ENCODE measurements at places on chromosomes 16 and 17.
A peak's percentile ranks its signal among the peaks of the same experiment; 100 is the strongest.

DNA sequence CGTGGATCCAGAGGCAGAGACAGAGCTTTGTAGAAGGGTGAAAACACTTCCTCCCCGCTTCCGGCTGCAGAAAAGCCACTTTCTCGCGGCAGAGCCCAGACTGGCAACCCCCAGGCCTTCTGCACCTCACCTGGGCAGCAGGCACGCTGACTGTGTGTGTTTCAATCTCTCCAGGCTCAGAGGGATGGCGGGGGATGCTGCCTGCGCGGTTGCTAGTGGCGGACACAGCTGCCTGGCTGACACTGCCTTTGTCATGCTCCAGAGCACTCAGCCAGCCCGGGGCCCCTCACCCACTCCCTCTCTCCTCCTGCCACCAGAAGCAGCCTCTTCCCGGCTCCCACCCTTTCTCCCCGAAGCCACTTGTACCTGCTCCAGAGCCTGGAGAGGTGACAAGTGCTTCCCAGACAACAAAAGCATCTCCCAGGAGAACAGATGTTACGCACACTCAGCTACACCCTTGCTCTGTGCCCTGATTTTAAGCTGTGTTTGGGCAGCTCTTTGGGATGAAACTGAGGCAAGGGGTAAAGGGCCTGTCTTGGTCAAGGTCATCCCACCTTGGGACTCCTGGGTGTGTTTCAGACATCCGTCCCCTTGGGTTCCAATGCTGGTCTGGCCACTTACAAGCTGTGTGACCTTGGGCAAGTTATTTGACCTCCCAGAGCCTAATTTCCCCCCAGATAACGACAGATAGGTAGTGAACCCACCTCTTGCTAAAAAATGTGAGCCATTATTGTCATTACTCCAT is 9.2 kb upstream of the GLIS2 start:
- DNase-seq, result no peak

DNA sequence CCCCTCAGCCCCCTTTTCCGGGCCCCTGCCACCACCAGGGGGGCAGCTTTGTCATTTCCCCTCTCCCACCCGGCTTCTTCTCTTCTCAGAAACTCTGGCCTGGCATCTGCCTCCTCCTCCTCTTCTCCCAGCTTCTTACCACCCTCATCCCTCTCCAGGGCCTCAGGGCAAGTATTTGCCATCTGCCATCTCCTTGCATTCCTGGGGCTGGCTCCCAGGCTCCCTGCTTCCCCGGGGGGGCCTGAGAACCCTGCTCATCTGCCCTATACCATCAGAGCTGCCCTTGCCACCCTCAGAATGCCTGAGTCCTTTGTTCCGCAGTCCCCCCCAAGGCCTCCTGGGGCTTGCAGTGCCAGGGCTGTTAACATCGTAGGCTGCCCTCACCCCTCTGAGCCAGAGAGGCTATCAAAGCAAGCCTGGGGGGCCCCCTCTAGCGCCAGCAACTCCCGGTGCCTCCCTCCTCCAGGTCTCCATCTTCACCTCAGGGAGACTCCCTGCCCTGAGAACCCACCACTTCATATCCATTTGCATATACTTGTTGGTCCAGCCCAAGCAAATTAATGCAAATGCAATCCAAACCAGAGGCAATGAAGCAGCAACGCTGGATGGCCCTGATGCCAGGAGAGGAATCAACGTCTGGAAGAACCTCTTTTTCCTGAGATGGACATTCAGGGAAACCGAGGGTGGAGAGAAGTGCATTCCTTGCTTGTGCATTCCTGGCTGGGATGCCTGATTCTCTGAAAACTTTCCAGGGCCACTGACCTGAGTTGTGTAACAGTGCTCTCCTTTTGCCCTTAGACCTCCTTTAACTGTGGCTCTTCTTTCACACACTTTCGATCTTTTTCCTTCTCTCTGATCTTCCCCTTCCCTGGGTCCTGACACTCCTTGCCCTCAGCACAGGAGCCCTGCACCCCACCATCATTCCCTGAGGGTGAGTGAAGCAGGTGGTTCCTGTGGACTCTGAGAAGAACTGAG is 20.7 kb upstream of the SP2 start:
- no peak for DNase-seq

DNA sequence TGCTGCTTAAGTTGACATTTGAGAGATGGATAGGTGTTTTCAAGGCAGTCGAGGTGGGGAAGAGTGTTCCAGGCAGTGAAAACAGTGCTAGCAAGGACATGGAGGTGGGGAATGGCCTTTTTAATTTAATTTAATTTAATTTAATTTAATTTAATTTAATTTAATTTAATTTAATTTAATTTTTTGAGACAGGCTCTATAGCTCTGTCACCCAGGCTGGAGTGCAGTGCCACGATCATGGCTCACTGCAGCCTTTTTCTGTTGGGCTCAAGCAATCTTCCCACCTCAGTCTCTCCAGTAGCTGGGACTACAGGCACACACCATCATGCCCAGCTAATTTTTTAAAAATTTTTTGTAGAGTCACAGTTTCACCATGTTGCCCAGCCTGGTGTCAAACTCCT is 32.2 kb upstream of the CACNG4 start:
- no peak for DNase-seq

DNA sequence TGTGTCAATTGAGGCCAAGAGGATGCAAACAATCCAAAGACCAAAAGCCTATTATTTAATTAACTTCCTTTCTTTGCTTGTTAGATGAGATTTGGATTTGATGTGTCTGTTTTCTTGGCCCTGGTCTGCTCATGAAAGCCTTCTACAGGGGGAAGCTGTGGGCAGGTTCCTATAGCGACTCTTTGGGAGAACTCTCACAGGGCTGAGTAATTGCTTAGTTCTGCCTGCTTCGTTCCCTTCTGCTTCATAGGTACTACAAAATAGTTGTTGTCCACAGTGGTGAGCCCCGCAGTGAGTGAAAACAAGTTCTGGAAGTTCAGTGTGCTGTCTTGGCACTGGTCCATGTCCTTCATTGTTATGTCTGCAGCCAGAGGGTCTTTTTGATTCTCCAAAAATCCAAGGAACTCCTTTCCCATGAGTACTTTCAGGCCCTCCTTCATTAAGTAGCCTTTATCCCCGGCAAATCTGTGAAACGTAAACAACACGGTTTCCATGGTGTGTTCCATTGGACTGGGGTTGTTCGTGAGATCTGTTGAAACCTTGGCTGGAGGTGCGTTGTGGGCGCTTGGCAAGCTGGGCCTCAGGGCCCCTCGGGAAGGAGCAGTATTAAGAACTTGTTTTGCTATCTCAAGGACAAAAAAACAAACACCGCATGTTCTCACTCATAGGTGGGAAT is 30.0 kb upstream of the ANKRD40CL start:
- no peak for DNase-seq

DNA sequence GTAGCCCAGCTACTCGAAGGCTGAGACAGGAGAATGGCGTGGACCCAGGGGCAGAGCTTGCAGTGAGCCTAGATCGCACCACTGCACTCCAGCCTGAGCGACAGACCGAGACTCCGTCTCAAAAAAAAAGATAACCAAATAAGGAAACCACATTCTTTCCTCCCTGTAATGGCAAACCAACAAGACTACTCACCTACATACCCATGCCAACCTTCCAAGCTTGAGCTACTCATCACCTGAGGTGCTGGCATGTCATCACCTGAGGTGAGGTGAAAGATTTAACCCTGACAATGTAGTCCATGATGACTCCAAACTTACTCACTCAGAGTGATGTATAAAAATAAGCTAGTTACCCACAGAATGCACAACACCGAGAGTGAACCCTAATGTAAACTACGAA is 85.2 kb downstream of the SMG6 start:
- DNase-seq, result no peak

DNA sequence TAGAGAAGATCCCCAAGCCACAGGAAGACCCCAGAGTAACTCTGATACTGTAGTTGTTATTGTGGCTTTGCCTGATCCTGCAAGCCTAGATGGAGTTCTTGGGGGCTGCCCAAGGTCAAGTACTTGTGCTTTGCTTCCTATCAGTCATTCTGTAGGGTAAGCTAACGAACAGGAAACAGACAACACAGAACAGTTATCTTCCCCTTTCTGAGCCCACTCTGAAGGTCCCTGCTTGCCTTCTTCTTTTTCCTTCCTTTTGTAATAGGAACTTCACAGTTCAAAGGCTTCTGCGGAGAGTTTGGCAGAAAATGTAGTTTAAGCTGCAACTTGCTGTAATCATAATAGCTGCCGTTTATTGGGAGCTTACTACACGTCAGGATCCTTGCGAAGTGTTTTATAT is 494.1 kb upstream of the ERCC4 start:
- DNase-seq, result no peak

- no peak for DNase-seq
These were observed 5.5 kb upstream of the RPTOR start for GRCh38 chr17:80539022-80539641.

DNA sequence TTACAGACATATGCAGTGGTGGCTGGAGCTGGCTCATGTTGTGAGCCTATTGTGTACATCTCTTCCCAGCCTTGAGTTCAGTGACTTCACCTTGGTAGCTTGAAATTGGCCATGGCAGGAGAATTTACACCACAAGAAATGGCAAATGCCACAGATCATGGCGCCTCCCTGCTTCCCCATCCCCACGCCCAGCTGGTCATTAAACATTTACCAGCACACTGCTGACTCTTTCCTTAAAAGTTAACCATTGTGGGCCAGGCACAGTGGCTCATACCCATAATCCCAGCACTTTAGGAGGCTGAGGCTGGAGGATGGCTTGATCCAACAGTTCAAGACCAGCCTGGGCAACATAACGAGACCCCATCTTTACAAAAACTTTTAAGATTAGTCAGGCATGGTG is 22.6 kb upstream of the ITGB4 start:
- no peak for DNase-seq

GRCh38 chr17:48671697-48672171 is 45.6 kb upstream of the HOXB9 start:
- DNase-seq, result peak; percentile 32

DNA sequence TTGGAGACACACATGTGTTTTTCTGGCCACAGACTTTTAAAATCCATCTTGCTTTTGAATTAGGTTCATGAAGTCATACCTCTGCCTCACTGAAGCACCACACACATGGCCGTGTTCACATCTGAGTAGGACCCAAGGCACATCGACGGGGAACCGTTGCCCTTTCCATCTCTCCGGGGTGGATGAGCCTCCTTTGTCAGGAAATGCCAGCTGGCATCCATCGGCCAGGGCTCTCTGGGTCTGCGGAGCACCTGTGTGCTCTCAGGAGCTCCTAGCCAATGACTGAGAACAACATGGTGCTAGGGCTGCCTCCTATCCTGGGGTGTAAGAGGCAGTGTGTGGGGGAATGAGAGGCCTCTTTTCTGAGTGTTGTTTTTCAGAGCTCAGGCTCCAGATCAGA is 24.5 kb upstream of the NKD1 start:
- DNase-seq, result no peak

- no peak for DNase-seq
These were observed 32.3 kb downstream of the CPPED1 start for GRCh38 chr16:12771341-12771798.

GRCh38 chr16:19021747-19022146 is 38.0 kb downstream of the TMC7 start:
- DNase-seq, result no peak

DNA sequence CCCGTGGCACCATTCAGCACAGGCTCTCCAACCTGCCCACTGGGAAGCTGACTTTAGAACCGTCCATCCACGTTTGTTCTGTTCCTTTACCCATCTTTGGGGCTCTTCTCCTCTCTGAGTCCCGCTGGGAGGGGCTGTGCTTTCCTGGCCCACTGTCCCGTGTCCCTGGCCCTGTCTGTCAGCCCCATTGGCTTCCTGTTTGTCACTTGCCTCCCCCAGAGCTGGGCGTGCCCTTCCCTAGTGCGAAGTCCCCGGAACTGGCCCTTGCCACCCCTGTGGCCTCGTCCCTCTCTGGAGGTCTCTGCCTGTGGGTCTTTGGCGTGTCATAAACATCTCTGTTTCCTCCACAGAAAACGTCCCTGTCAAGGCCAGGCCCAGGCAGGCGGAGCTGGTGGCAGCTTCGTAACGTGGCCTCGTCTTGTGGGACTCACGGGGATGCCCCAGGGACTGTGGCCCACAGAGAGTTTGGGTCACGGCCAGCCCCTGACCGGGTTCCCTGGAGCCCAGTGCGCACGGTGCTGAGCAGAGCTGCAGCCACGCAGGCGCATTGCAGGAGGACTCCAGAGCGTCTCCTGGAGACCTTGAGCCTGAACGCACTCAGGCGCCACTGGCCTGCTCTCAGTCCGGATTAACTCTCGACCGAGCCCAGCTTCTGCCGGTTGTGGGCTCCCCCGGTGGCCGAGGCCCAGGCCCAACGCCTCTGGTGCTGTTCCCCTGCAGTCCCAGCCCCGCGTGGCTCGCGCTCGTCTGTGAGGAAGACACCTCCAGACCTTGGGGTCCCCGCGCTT is 7.3 kb downstream of the CHMP6 start:
- no peak for DNase-seq

DNA sequence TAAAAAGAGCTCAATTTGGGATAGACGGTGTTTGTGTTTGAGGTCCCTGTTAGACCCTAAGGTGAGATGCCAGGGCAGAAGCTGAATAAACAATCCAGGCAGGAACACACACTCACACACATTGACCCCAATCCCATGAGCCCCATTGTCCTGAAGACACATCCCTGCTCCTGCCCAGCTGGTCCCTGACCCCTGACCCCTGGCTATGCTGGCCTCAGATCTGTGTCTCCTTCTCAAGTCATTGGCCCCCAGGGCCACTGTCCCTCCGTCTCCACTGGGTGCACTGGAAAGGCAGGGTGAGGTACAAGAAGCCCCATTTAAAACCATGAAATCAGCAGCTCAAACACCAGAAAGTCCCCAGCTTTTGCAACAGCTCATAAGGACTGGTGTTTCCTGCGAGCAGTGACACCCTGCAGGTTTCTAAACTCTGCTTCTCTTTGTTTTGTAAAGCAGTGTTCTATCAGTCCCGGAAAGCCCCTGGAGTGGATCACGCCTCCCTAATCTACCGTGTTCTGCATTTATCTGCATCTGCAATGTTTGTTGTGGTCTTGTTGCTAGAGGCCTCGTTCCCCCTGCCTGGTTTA is 18.0 kb upstream of the ASGR2 start:
- no peak for DNase-seq

- no peak for DNase-seq
These were observed 1.2 kb downstream of the UBALD2 start for GRCh38 chr17:76266244-76266938.

DNA sequence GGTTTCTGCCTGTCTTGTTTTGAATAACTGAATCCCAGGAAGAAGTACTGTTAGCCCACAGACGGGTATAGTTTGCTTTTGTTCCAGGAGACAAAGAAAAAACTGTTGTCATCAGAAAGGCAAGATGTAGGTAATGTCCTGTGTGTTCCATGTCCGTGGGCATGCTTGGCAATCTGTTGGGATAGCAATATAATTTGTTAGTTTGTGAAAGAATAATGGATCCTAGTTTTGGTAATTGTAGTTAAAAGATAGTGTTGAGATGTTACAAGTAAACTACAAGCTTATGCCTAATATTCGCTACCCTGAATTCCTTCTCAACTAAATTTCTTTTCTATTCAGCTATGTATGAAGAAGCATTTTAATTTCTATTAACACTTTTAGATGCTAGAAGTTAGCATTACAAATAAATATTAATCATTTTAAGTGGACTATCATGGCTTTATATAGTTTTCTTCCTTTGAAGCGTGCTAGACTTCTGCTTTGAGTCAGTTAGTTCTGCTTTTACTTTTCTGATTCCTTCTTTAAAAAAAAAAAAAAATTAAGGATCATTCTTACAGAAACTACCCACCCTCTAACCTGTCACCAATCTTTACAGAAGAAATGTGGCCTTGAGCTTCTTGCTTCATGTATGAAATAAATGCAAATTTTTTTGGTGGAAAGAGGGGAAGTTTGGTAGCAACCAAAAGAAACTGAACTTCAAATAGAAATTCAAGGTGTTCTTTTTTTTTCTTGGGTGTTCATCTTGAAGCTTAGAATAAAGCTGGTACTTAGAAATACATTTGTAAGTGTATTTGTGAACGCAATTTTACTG is 2.4 kb downstream of the EVI2A start:
- no peak for DNase-seq
